HFFc6 (cell line): ENCODE measurements at places on chromosomes 4 and X. TPM values are rescaled to one million over a fixed set of nuclear protein-coding genes. Genes with fewer than 3 reads are reported as not detected.

- H3K27me3 ChIP-seq = no peaks in the 10 kb centered on the region
- H3K27ac ChIP-seq = no peak overlapping the region
- H3K36me3 ChIP-seq = no peaks in the 10 kb centered on the region
- H3K4me1 ChIP-seq = no peaks in the 10 kb centered on the region
- no peak overlapping the region for H3K4me3 ChIP-seq
- no peak for DNase-seq
These were observed 322.2 kb downstream of the IQCM start for GRCh38 chr4:149493492-149493891.

The DGKK gene
- total RNA-seq = not detected in 3 replicates

The PNMA5 gene
- not detected in 3 replicates for total RNA-seq

GRCh38 chr4:41205130-41205529, 9.2 kb downstream of the APBB2 start:
- peaks cover 4% of the 10 kb centered on the region for H3K27me3 ChIP-seq
- peaks cover 95% of the 10 kb centered on the region for H3K4me1 ChIP-seq
- DNase-seq = no peak
- H3K27ac ChIP-seq = peak overlapping the region; percentile 86
- peaks cover 20% of the 10 kb centered on the region for H3K36me3 ChIP-seq
